Activated CD8-positive, alpha-beta memory T cell treated with anti-CD3 and anti-CD28 coated beads, Interleukin-2, amount 50 U/mL, for 4 hours (primary cell): ENCODE measurements at places on chromosomes 5 and 9.

GRCh38 chr5:10831419-10831818 is 70.4 kb upstream of the DAP start:
- no peak for DNase-seq

- DNase-seq = no peak
These were observed 243.0 kb downstream of the IRX2 start for GRCh38 chr5:2508514-2508913.

DNA sequence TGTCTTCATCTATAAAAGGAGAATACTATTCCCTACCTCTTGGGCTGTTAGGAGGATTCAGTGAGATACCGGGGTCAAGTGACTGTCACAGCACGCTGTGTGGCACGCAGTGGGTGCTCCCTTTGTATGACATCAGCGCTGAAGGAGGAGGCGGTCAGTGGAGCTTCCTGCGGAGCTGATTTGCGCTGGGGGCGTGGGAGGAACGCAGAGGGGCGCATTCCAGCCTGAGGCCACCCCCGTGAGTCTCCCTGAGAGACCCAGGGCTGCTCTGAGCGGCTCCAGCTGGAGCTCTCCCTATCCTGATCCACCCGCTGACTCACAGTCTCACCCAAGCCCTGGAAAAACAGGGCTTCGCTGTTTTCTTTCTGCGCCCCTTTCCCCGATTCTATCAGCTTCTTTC is 24.3 kb upstream of the NEURL1B start:
- no peak for DNase-seq

DNA sequence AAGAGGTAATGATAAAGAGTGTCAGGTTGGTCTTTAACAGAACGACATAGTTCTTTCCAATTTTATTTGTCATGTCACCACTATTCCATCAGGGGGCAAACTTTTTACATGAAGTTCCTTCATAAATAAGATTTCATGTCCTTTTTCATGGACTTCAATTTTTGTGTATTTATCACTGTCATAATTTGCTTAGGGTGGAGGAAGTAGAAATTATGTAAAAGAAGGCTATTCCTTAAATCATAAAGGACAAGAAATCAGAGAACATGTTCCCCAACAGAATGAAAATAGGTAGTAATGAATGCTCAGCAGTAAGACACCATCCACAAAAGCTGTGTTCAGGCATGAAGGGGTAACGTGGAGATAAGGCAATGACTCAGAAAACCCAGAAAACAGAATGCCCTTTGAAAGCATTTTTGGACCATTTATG is 72.7 kb downstream of the ZFAND5 start:
- no peak for DNase-seq

DNA sequence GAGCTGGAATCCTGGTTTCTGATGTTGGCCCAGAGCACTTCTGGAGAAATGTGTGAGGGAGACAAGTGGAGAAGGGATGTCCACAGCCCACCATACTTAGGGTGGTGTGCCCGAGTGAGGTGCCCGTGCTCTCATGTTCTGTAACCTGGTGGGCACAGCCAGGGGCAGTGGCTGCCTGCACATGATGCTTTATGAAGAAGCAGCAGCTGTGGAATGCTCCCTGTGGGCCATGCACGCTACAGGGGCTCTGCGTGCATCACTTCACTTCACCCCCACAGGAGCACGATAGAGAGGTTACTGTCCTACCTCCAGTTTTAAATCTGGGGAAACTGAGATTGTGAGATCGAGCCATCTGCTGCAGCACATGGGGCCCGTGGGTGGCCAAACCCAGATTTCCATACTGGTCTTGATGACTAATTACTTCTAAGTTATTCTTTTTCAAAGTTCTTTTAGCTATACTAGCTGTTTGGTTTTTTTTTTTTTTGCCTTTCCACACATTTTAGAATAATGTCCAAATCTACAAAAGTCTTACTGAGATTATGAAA is 441.6 kb downstream of the GADD45G start:
- no peak for DNase-seq

DNA sequence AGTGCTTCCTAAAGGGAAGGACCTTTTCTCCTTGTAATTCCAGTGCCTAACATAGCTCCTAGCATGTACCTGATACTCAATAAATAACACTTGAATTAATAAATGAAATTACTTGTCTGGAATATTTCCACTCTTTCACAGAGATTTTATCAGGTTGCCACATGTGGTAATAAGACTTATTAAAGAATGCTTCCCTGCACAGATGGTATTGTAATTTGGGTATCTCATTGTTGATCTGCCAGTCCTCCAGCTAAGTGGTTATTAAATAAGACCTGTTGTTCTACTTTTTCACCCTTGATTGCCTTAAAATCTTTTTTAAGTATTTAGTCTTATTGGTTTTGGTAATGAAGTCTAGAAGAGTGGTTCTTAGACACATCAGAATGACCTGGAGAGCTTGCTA is 28.1 kb upstream of the CETN3 start:
- no peak for DNase-seq
